ENCODE measurements at places on chromosomes 1 and 21.

GRCh38 chr1:35505911-35506798 lies 51.0 kb downstream of the KIAA0319L start:
- DNase-seq, result peak; percentile 20

DNA sequence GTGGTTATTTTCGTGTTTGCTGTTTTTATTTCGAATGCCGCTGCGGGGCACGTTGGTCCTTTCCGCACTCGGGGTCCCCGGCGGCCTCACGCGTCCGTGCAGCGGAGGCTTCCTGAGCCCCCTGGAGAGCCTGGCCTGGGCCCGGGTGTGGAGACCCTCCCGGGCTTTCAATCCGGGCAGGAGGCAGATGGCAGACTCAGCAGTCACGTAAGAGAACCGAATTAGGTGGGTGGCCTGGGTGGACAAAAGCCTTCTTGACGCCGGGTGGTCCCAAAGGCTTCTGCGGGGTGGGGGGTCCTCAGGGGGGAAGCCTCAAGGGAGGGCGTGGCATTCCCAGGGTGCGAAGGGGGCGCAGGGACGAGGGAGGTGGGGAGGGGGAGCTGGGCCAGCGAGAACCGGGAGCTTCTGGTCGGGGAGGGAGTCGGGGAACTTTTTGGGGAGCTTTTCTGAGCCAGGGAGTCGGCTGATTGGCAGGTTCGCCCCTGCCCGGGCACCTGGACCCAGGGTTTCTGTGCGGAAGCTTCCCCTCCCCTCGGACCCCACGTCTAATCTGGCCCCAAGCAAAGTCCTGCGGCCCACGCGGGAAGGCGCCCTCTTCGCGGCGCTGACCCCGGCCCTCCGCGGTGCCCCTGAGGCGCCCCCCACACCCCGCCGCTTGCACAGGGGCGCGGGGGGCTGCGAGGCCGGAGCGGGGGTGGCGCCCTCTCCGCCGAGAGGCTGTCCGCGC lies 1.3 kb upstream of the HES4 start:
- DNase-seq, result no peak

- DNase-seq, result no peak
These were observed 1.5 kb downstream of the CACHD1 start for GRCh38 chr1:64471218-64472039.

DNA sequence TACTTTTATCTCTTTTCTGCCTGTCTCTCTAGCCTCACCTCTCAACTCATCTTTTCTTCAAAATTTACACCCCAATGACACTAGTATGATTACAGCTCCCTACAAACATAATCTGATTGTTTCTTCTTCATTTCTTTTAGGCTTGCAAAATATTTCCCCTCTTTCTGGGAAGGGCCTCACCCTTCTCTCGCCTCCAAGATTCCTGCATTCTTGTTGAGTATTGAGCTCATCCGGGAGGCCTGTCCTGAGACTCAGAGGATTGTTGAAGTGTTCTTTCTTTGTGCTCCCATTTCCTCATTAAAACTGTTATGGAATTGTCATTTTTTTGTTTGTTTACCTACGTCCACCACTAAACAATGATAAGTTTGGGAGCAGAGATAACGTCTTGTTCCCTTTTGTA lies 99.1 kb upstream of the CHRM3 start:
- no peak for DNase-seq

DNA sequence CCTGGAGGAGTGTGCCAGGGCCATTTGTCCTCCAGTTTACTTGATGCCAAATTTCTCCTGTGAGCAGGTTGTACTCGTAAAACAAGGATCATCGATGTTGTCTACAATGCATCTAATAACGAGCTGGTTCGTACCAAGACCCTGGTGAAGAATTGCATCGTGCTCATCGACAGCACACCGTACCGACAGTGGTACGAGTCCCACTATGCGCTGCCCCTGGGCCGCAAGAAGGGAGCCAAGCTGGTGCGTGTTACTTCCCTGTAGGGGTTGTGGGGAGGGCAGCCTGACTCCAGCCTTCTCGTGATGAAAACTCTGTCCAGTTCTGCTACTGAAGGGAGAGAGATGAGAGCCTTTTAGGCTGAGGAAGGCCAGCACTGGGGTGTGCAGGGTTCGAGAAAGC lies 2.2 kb downstream of the RPS8 start:
- DNase-seq, result no peak

- peak; percentile 29 for DNase-seq
These were observed 257.7 kb upstream of the SGIP1 start for GRCh38 chr1:66276218-66276617.

GRCh38 chr1:25779894-25780293 lies 20.1 kb upstream of the SELENON start:
- DNase-seq, result no peak

DNA sequence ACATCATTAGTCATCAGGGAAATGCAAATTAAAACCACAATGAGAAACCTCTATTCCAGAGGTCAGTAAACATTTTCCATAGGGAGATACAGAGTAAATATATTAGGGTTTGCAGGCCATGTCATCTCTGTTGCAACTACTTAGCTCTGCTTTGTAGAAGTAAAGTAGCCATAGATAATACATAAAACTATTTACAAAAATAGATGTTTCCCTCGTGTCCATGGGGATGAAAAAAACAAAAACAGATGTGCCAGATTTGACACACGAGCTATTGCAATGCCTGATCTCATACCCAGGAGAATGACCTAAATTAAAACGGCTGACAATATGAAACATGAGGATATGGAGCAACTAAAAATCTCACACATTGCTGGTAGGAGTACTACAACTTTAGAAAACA lies 17.3 kb downstream of the LTN1 start:
- no peak for DNase-seq

GRCh38 chr1:145696630-145696960 lies 10.6 kb downstream of the PDZK1 start:
- no peak for DNase-seq

- no peak for DNase-seq
These were observed 57.8 kb upstream of the ERRFI1 start for GRCh38 chr1:8083739-8084484.

DNA sequence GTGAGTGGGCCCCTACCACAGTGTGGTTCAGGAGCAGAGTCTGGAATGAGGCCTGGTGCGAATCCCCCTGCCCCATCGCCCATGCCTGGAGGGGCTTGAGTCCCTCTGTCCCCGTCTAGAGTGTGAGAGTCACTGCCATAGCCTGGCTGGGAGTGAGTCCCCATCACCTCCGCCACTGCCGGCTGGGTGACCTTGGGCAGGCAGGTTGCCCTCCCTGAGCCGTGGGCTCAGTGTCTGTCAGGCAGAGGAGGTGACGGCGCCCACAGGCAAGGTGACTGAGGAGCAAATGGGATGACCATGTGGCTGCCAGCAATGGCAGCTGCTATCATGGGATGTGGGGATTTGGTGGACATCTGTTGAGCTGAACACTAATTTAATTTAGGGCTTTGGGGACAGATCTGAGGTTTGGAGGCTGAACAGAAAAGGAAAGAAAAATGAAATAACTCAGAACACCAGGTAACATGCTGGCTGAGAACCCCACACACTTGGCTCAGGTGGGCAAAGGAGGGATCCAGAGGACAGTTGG lies 38.1 kb upstream of the GPR153 start:
- DNase-seq, result no peak

- no peak for DNase-seq
These were observed 120.0 kb downstream of the NGF start for GRCh38 chr1:115218034-115218405.

DNA sequence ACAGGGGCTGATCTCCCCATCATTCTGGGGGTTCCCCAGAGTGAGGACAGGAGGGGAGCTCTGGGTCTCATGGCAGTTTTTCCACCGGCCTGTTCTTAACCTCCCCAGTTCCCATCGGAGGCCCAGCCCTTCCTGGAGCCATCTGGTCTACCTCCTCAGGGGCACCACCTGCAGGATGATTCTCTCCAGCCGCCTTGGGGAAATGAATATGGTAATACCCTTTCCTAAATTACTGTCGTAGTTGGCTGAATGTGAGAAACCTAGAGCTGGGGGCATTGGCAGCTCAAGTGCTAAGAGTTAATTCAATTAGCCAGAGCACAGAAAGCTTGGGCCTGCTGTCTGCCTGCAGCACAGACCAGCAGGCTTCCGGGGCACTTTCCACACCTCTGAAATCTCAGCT lies 64.9 kb downstream of the TAS1R2 start:
- DNase-seq, result no peak

GRCh38 chr21:16644685-16645084 lies 868.2 kb upstream of the CXADR start:
- DNase-seq, result no peak

DNA sequence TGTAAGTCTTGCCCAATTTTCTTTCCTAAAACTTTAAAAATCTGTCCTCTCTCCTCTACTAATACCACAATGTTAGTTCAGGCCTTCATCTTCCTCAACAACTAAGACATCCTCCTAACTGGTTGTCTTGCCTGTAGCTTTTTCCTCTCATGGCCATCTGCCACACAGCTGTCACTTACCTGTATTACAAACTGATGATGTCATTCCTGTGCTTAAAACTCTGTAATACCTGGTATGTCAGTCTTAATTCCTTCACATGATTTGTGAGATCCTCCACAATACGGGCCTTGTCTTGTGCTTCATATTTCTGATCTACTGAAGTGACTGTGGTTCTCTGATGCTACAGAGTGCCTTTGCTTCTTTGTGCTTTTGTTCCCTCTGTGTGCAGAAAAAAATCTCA lies 9.8 kb downstream of the MRPS14 start:
- DNase-seq, result no peak

- peak; percentile 65 for DNase-seq
These were observed 2.2 kb upstream of the RUNX3 start for GRCh38 chr1:24932284-24932683.

DNA sequence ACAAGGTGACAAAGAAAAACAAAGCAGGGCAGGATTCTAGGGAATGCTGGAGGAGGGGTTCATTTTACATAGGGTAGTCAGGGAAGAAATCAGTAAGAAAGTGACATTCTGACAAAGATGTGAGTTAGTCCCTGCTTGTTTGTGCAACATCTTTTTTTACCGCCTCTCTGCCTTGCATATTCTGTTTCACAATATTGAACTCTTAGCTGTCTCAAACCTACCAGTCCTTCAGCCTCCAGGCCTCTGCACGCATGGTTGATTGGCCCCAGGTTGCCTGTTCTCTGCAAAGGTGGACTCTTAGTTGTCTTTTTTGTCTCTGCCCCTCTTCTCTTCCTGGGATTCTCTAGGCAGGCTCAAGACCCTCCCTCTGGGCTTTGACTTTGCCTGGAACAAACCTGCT lies 152.2 kb upstream of the RUNX1 start:
- DNase-seq, result no peak

- DNase-seq, result no peak
These were observed 615 bp downstream of the CLIC4 start for GRCh38 chr1:24745711-24746413.

DNA sequence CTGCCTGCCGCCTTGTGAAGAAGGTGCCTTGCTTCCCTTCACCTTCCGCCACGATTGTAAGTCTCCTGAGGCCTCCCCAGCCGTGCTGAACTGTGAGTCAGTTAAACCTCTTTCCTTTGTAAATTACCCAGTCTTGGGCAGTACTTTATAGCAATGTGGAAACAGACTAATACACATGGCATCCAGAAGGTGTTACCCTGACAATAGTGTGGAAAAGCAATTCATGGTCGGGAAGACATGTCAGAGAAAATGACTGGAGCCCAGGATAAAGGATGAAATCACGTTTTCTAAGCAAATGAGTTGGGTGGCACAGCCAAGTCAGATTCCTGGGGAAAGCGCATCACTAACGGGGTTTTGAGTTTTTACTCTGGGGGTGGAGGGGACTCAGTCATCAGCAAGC lies 76.4 kb downstream of the HLCS start:
- DNase-seq, result no peak

DNA sequence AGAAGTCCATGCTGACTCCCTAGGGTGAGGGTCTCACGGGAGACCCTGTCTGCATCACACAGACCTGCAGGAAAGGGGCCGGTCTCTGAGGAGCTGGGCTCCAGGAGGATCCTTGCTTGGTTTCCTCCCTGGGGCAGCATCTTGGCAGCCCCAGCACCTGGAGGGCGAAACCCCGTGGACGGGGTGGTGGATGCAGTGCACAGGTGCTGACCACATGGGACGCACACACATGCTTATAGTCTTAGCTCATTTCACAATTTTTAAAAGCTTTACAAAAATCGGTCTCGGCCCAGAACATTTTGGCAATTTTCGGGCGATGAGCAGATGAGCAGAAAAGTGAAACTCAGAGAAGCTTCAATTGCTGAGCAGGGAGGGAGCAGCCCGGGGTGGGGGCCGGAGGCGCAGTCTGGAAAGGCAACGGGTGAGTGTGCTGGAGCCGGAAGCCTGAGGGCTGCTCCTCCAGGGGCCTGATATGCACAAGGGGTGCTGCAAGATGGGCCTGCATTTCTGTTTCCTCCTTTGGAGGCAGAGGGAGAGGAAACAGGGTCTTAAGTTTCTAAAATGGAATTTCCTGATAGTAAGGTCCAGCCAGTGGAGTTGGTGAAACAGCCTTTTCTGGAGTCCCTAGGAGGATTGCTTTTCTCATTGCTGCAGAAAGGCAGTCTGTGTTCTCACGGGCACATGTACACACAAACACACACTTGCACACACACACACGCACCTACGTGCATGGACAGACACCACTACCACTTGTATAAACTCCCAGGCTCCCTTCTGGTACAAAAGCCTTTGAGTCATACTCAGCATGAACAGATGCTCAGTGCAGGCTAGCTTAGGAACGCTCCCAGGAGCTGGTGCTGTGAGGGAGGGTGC lies 60.6 kb downstream of the SCCPDH start:
- no peak for DNase-seq
